ENCODE measurements at places on chromosomes 13 and 19.

- no peak for DNase-seq
Observed at GRCh38 chr13:59024434-59024833, 1139.3 kb downstream of the DIAPH3 start.

GRCh38 chr19:30079200-30079599 is 137.2 kb downstream of the URI1 start:
- DNase-seq = no peak

DNA sequence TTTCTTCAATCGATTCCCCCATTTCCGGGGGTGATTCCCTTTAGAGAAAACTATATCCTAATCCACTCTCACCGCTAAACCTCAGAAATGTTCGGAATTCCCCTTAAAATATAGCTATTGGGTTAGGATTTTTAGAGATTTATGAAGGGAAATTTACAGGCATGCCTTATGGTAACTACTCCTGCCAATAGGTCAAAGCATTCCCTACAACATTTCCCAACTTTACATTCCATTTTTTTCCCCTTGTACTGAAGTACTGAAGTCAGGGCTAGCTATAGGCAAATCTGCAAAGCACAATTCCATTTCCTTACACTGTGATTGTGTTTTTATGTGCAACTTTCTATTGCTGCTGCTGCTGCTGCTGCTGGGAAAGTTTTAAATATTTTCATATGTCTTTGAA is 2.1 kb downstream of the EDNRB start:
- DNase-seq = no peak

DNA sequence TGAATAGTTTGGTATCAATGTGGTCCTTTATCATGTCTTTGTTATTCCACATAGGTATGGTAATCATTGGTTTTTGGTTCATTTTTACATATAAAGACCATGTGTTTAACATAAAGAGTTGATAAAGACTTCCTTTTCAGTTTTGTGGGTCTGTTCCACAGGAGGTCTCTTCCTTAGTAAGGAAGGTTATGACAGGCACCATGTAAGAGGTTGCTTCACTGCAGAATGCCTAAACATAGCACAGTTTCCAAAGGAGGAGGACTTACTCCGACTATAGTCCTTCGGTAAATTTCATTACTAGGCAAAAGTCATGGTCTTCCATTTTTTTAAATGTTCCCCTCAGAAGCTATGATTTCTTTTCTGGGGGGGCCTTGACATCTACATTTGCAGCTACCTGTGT is 27.1 kb upstream of the PCDH17 start:
- no peak for DNase-seq

GRCh38 chr19:15129856-15130585 is 22.8 kb downstream of the SYDE1 start:
- DNase-seq = peak; percentile 25

- no peak for DNase-seq
Observed at GRCh38 chr19:19744641-19745040, 11.7 kb upstream of the ZNF14 start.

DNA sequence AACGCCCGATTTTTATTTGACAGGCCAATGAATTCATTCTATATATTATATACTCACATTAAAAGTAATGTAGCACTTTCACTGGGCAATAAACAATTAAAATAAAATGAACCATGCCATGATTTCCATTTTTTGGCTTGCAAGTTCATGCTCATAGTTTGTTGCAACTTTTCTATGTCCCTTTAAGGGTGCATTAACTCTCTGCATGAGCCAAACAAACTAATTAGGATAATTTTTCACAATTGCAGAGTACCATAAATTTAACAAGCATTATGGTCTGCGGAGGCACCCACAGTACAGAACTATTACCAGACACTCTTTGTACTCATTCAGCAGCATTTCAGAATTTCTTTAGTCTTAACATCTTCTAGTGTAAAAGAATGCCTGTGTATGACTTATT is 1.4 kb downstream of the LHFPL6 start:
- DNase-seq = no peak

- DNase-seq = peak; percentile 4
Observed at GRCh38 chr13:102799426-102800144, 666 bp downstream of the BIVM start.

DNA sequence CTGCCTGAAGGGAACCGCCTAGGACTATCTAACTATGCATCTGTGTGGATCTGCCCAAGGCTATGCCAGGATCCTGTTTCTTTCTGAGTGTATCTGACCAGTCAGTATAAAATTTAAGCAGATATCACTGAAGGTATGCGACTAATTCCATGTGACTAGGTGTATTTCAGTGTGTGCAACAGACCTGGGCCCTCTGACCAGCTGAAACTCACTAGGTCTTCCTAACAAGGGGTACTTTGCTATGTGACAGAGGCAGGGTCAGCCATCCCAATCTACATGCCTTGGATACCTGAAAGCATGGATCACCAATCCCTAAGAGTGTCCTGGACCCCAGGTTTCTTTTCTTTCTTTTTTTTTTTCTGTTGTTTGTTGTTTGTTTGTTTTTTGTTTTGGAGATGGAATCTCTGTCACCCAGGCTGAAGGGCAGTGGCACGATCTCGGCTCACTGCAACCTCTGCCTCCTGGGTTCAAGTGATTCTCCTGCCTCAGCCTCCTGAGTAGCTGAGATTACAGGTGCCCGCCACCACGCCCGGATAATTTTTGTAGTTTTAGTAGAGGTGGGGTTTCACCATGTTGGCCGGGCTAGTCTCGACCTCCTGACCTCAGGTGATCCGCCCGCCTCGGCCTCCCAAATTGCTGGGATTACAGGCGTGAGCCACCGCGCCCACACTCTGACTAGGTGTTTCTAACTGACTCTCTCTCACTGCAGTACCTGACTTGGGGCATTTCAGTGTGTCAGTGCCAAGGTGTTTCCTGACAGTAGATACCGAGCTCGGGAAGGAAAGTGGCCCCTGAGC is 43.5 kb downstream of the FCGBP start:
- DNase-seq = no peak

DNA sequence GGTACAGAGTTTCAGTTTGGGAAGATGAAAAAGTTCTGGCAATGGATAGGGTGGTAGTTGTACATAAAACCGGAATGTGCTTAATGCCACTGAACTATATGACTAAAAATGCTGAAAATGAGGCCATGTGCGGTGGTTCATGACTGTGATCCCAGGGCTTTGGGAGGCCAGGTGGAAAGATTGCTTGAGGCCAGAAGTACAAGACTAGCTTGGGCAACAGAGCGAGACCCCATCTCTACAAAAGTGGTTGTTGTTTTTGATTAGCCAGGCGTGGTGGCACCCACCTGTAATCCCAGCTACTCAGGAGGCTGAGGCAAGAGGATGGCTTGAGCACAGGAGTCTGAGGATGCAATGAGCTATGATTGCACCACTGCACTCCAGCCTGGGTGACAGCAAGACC is 12.8 kb downstream of the SMAD9 start:
- DNase-seq = no peak

DNA sequence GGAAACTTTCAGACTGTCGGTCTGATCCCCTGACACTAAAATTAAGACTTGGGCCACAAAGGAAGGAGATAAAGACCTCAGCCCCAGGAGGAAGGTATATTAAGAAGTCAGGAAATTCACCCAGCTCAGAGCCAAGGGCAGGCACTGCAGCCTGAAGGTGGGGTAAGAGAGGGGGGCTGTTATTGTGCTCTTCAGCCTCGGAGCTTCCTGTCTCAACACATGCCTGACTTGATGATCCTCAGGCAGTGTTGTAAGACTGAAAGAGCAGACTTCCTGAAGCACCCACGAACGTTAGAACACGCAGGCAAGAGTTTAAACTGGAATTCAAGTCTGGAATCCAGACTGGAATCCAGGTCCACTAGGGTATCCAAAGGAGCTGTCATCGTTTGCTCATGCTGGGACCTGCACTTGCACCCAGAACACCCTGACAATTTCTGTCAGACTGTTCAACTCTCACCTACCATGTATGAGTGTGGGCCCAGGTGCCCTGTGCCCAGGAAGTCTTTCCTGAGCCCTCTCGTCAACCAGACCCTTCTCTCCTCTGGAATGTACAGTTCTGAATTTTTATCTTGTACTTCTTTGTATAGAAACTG is 10.7 kb upstream of the FLT1 start:
- DNase-seq = no peak

- DNase-seq = no peak
Observed at GRCh38 chr19:16779539-16780163, 49.5 kb upstream of the SIN3B start.

DNA sequence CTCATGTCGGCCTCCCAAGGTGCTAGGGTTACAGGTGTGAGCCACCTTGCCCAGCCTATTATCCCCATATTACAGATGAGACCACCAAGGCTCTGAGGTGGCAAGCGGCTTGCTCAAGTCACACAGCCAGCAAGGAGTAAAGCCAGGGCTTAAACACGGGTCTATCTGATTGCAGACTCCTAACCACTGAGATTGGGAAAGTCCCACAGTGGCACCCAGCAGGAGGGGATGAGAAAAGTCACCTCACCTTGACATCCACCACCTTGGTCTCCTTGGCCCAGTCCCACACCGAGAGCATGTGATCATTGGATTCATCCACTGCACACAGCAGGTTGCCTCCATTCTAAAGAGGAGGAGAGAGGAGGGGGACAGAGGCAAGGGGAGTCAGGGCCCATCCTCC is 9.5 kb downstream of the EML2 start:
- DNase-seq = no peak

- no peak for DNase-seq
Observed at GRCh38 chr13:73366241-73366640, 307.4 kb downstream of the KLF5 start.

GRCh38 chr13:95833719-95834118 is 156.8 kb downstream of the DNAJC3 start:
- no peak for DNase-seq

GRCh38 chr13:28451482-28452217 is 43.3 kb downstream of the FLT1 start:
- DNase-seq = no peak

DNA sequence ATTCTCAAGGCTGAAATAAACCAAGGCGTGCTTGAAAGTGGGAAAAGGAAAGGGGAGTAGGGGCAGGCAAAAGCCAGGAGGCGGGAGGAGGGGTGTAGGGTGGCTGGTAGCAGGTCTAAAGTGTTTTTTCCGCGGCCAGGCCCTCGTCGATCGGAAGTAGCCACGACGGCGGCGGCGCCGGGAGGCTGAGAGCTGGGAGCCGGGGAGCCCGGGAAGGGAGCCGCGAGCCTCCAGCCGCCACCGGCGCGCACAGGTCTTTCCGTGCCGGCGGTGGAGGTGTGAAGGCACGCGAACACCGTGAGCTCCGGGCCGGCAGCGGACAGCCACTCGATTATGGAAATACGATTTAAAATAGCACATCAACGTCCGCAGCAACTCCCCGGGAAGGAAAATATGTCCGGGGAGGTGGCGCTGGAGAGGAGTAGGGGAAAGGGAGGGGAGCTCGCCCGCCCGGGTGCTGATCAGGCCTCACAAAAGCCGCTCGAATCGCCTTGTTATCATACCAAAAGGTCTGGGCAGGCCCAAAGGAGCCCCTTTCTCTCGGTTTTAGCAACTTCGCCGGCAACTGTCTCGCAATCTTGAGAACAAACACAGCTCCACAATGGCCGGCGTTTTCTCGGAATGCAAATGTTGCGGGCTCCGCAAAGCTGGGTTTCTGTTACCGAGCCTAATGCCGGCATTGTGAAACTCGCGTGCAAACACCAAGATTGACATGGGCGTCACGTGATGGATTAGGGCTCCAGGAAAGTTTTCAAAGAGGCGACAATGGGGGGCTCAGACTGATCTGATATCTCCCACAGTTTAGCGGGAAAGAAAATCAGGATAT is 2.9 kb upstream of the PCDH8 start:
- no peak for DNase-seq

DNA sequence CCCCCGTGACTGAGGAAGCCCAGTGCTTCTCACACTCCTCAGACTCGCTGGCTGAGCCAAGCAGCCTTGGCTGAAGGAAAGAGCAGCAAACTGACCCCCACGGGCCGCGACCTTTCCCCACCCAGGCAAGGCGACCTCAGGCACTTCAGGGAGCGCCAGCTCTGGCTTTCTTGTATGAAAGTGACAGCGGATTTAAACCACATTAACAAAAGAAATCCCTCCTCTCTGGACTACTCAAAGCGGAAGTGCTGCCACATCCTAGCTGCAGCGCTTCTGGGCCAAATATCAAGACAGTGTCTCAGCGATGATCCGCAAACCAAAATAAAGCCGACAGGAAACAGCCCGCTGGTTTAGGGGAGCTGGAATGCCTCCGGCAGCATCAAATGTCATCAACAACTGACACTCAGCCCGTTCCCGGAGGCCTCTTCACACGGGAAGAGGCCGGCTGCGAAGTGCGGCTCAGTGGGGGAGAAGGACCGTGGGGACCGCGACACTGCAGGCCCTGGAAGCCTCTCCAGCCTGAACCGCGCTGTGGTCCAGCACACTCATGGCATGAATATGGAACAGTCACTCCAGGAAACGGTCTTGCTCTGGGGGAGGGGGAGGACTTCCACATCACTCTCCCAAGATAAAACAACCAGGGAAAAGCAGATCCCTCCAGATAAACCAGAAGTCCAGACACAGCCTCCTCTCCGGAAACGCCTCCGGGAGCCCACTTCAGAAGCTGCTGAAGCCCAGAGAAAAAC is 1.4 kb downstream of the RASA3 start:
- peak; percentile 43 for DNase-seq

All from activated T-cell treated with anti-CD3 and anti-CD28 coated beads for 24 hours (primary cell).